Activated T-cell treated with anti-CD3 and anti-CD28 coated beads for 48 hours (primary cell): ENCODE measurements at places on chromosomes 11 and 22.

DNA sequence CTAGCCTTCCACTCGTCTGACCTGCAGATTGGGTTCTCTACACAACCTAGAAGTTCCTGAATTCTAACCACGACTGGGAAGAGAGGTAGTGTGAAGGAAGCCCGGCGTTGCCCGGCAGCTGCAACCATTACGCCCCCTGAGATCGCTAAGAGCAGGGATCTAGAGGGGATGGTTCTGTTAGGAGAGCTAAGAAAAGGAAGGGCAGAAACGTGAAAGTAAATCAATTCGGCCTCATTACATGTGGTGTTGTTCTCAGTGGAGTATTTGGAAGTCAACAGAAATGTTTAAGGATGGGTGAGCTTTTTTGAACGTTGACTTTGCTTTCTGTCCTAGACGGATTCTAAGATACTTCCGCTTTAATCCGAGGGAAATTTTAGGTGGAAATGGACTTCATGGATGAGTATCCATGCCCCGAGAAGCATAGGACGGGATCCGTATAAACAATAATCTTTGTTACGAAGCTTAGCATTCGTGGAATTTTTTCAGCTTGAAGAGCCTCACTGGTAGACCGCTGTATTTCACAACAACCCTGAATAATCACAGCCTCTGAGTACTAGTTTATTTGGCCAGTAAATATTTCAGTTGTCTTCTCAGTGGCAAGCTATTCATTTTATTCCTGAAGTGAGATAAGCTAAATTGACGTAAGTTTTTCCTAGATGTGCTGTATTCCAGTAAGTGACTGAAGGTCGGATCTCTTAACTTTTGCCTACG is 629 bp downstream of the ATP5MG start:
- DNase-seq: no peak

GRCh38 chr11:119910051-119910450 is 181.1 kb upstream of the NECTIN1 start:
- no peak for DNase-seq

DNA sequence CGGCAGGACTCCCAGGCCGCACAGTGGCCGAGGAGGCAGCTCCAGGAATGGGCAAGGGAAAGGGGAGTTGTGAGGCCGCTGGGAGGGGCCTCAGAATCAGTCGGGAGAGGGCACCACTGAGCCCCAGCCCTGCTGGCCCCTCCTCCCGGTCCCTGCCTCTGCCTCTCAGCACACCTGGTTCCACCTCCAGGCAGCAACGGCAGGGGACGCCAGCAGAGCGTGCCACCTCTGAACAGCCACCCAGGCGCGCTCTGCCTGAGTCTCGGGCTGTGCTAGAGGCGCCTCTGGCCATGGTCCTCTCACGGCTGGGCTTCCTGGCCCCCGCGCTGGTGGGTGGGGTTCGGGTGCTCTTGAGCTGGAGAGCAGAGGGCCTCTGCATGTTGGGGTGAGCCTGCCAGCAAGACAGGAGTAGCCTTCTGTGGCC is 33.0 kb downstream of the MOB2 start:
- peak; percentile 33 for DNase-seq

DNA sequence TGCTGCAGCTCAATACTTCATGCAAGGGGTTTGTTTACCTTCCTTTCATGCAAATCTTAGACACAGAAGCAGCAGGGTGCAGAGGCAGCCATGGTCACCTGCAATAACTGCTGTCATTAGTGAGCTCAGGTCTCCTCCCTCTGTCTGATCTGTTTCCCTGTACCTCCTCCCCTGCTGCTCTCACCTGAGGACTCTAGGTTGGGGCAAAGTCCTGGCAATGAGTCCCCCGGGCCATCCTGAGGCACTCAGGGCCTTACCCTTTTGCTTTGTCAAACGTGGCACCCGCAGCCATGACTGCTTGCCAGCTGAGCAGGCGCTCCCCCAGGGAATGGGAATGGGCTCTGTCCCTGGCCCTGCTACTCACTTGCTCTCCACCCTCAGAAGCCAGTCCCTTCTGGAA is 3.9 kb downstream of the LRRC10B start:
- no peak for DNase-seq

- DNase-seq: no peak
Measured at GRCh38 chr11:29712616-29713015, 304.2 kb downstream of the KCNA4 start.

GRCh38 chr11:33585586-33586209 is 114.9 kb downstream of the C11orf91 start:
- no peak for DNase-seq

DNA sequence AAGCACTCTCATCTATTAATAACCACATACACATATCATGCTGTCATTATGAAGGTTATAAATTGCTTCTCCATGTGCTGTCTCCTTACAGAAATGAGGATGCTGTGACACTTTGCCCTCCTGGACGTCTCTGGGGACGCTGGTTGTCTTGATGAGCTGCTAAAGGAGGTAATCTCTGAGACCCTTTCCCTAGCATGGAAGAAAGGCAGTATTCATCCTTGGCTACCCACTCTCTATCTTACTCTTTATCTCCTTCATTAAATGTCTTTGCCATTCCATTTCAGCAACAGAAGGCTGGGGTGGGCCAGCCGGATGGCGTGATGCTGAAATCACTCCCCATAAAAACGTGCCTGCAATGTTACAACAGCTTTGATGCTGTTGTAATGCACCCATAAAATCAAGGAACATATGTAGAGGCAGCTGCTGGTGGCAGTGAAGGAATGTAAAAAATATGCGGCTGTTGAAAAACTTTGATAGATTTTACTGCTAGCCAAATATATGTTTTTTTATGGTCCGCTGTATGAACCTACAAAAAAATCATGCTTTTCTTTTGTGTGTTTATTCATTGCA is 715.1 kb upstream of the API5 start:
- DNase-seq: no peak

DNA sequence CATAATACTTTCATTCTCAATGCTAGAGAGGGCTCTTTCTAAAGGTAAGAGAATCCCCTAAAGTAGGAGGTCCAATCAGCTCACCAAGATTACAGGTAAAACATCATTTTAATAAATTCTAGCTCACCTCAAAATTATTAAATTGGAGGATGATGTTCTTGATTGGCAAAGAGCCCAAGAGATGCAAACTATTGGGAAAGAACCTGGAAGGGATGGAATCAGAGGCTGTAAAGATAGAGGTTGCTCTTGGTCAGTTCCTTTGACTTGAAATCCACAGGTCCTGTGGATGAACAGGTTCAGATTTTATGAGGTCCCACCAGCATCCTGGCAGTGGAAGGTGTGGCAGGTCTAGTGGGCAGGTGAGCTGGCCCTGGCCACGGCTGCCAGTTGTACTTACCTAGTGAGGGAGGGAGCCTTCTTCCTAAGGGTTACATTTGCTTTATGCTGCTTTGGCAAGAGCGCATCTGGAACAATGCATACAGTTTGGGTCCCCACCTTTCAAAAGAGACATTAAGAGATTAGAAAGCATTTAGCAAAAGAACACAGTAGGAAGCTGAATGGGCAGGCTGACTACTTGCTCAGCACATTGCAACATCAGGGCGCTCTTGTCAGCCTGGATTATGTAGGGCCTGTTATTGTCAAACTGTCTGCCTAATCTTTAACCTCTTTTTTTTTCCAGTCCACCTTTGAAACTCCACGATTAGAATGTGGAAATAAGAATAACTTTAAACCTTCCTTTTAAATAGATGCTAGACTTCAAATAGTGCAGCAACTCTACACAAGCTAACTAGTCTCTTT is 97.0 kb downstream of the RDX start:
- DNase-seq: no peak

DNA sequence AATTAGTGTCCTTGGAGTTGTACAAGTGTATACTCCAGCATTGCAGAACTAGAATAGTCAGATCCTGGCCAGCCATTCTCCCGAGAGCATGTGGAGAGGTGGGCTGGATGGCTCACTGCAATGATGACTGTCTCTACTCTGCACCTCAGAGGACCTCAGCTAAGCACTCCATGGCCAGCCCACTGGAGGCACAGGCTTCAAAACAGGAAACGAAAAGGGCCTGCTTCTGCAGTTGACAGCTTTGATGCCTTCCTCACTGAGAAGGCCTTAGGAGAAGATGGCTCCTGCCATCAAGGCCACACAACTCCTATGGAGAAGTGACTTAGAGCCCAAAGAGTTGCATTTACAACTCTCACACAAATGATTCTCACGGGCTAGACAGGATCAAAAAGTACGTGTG is 9.1 kb downstream of the POLD4 start:
- no peak for DNase-seq

GRCh38 chr11:111514216-111515031 is at the start of gene HOATZ:
HOATZ (plus strand) TSS chr11:111514778; CDS start chr11:111514785, 7 bp downstream.
- DNase-seq: peak; percentile 9

DNA sequence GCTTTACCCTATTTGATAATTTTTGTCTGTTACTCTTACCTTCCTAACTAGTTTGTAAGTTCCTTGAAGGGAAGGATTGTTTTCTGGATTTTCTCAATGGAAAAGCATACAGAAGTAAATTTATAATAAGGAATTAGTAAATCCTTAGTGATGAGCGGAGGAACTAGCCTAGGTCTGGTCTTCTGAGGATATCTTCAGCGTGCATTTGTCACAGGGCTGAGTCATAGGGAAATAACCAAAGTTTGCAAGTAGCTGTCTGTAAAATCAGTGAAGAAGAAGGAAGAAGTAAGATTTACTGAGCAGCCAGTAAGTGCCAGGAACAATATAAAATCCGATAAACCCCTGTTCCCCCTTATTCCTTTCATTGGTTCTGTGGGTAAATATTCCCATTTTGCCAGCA is 162.7 kb upstream of the SORL1-AS1 start:
- no peak for DNase-seq
